ENCODE measurements at places on chromosomes 7 and 10. TPM values are rescaled to one million over a fixed set of nuclear protein-coding genes. Genes with fewer than 3 reads are reported as not detected.

GRCh38 chr10:71237843-71238623 is 25.7 kb downstream of the UNC5B start:
- DNase-seq = no peak

DNA sequence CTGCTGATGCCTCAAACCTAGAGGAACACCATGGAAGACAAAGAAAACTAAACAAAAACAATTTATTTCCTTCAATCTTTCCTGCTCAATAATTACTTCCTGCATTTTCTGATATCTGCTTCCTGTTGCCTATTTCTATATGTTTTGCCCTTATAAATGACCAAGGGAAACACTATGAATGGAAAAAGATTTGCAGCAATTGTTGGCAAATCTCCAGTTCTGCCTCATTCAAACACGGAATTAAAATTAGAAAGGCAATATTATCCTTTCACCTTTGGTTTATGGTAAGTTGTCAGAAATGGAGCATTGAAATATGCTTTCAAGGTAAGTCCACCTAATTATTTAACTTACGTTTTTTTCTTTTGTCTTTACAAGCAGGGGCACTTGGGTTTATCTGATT is 552.2 kb upstream of the ANKRD30A start:
- DNase-seq = no peak

DNA sequence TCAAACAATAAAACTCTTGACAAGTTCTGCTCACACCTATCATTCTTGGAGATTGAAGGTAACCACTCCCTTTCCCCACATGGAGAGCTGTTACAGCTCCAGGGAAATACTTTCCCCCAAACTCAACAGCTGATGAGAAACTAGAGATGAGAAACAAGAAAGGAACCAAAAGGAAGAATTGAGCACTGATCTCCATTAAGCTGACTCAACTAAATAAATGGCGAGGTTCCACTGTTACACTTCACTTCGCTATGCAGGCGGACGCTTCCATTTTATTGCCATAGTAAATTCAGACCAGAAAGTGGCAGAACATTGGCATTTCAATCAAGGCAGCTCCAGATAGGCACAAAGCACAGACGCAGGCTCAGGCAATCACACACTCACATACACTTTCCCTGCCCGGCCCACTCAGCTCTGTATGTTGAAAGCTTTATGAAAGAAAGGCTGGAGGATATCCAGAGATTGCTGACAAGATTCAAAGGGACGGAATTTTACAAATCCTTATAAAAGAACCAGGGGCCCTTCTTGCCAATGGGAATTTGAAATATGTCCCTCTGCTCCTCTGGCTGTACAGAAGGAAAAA is 11.5 kb upstream of the YAE1 start:
- DNase-seq = no peak

DNA sequence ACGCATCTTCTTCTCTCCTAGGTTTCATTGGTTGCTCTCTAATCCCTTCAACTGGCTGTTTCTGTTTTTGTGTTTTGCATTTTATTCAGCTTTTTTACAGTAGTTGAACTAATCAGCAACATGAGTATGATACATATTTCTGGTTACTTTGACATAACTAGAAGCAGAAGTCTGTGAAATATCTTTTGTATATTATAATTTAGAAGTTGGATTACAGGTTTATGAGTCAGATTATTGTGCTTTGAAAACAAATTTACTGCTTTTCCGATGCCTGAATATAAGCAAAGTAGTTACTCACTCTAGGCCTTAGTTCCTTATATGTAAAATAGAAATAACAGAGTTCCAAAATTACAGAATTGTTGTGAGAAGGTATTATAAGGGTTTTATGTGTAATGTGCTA is 96.2 kb upstream of the MEOX2 start:
- no peak for DNase-seq

- no peak for DNase-seq
Observed at GRCh38 chr10:102670065-102670670, 25.9 kb downstream of the TRIM8 start.

The CACNA2D1 gene
- total RNA-seq = 0.46 TPM

- no peak for DNase-seq
Observed at GRCh38 chr10:48748573-48748972, 63.9 kb downstream of the WDFY4 start.

DNA sequence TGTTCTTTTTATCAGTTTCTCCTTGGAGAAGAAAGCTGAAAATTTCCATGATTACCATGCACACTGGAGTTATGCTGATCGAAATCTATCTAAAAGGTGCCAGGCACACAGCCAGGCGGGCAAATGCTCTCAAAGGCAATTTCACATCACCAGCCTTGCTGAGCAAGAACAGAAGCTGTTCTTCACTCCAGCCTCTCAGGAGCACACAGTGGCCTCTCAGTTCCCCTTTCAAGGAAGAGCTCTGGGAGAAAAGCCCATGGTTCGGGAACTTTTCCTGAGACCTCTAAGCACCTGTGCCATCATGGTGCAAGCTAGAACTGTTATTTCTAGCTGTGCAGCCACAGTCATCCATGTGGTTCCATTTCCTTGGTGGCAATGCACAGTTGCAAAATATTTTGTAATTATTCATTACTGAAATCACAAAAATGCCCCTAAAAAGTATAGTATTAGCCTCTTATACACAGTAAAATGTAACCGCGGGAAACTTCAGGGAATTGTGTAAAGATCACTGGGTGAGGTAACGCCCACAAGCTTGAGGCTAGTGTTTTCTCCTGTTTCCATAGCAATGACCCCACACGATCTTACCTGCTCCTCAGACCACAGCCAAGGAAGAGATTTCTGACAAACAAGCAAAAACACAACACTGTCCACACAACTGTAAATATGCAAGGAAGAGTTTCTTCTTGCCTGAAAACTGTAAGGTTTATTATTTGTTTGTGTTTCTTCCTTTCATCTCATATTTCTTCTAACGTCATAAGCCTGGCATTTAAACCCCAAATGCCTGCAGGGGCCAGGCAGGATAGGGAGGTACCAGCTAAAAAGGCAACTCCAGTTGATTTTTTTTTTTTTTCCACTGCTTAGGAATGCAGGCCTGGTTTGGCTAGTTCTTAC is 121.2 kb downstream of the FAM107B start:
- DNase-seq = no peak

DNA sequence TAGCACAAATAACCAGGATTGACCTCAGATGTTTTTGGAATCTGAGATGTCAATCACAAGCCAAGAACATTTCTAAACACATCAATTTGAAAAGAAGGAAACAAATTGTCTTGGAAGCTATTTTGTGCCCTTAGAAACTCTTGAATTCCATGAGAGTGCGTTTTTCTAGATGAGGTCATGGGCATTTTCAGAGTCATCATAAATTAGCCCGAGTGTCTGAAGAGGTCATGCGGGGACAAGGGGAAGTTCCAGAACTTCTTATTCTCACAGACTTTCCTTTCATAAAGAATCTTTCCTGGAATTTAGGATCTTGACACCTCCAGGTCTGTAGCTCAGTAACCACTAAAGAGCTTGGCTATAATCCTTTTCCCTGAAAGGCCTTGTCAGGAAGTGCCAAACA is 28.2 kb downstream of the IL2RA start:
- DNase-seq = no peak

- no peak for DNase-seq
Observed at GRCh38 chr7:111903797-111904196, 302.4 kb downstream of the DOCK4 start.

DNA sequence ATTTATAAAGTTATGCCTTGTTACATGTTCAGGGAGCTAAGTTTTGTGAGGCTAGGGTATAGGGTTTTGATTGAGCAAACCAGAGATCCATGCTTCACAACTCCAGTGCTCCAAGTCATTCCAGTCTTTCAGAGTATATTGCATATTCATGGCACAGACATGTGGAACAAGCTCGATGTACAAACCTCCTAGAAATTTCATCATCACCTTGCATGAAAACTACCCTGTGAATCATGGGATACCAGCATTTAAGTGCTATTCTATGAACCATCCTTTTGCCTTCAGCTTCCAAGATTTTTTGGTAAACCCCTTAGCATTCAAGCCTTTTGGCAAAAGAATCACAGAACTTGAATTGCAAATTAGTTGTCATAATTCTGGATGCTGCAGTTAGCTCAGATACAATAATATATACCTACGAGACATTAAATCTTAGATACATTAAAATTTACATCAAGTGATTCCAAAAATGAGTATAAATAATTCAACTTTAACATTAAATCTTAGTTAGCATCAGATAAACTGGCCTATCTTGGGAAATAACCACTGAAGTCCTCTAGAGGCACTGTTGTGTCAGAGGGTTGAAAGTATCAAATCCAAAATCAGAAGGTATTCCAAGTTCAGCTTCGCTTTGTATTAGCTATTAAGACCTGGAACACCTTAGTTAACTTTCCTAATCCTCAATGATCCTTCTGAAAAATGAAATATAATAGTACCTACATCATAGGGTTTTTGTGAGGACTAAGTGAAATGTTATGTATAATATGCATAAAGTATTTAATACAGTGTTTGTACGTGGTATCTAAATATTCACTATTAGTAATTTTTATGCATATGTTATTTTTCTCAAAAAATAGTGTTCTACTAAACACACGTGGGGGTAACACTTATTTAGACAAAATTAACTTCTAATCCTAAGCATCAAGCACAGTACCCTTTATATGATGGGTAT is 55.5 kb upstream of the CABCOCO1 start:
- no peak for DNase-seq

The PDE1C gene
- not detected for total RNA-seq

Data from activated T-cell treated with anti-CD3 and anti-CD28 coated beads, Interleukin-2, amount 50 U/mL, for 72 hours (primary cell).